DMS153 (cell line): ENCODE measurements at places on chromosomes 5 and 9.

- DNase-seq = no peak
Measured at GRCh38 chr9:4097515-4097914, 202.4 kb downstream of the GLIS3 start.

DNA sequence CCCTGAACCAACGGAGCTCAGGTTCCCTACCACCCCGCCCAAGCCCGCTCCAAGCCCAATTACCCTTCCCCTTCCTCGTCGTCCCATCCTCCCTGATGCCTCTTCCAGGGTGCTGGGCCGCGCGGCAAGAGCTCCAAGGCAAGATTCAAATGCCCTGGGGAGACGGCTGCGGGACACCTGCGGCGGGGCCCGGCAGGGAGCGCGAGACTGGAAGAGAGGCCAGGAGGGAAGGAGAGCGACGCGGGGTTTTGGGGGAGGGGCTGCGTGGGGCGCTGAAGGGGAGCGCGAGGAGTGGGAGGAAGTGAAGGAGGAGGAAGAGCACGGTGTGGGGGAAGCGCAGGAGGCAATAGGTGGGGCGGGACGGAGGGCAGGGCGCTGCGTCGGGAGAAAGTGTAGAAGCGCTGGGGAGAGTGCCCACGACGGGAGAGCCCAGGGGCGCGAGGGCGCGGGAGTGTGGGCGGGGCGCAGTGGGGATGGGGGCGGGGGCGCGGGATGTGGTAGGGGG lies 975 bp upstream of the NXNL2 start:
- DNase-seq = no peak

DNA sequence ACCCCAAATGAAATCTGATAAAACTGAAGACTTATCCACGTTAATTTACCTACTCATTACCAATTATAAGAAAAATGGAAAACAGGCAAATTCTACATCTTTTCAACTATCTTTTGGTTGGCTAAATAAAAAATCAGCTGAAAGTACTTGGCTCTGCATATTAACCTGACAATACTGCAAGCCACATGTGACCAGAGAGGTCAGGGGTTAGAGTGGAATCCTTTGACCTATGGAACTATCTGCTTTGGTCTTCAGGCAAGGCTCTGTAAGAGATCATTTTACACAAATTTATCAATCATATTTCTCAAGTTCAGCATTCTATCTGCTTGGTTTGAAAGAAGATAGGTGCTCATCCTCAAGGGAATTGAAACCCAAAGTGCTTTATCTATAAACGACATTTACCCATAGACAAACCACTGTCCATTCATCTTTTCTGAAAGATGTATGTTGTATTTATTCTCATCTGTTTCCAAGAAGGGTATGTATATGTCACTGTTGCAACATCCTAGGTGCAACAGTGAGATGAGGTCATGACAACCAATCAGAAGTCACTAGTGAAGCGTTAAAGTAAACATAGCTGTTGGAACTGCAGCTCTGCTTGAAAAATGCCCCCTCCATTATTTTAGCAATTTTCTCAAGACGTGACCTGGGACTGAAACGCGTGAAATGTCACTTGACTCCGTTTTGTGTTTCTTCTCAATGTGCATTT lies 144.9 kb upstream of the POU5F2 start:
- no peak for DNase-seq

GRCh38 chr9:14213504-14213903 lies 100.4 kb downstream of the NFIB start:
- DNase-seq = no peak

DNA sequence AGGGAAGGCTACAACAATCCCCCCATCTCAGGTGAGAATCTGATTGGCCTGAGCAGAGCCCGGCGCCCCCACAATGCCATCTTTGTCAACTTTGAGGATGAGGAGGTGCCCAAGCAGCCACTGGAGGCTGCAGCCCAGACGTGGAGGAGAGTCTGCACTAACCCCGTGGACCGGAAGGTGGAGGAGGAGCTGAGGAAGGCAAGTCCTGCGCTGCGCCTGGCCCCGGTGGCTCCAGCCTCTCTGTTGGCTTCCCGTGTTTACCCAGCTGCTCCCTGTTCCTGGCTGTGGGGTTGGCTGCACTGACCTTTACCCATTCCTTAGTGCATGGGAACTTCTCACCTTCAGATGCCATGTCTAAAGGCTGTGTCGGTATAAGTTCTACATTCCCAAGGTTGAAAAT lies 11.0 kb upstream of the CEL start:
- DNase-seq = peak; percentile 13

DNA sequence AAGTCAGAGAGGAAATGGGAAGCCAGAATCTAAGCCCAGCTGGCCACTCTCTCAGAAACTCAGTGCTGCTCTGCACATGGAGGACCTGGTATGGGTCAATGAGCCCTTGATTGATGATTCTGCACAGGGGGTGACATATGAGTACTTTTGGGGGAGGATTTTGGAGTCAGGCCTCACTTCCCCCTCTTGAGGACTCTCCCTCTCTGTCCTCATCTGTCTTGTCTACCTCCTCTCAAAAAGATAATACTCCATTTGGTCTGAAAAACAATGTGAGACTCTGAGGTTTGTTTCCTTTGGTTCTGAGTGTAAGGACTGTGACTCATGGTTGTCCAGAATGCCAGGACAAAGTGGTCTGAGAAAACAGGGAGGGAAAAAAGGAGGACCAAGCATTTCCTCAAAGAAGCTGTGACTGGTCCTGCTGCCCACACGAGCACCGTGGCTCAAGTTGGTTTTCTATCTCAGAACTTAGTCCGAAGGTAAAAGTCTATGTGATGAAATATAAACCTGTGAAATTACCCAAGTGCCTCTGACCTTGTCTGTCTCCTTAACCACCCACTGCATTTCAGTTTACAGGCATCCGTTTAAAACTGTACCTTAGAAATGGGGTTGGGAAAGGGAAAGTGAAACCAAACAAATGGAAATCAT lies 11.1 kb downstream of the TTC39B start:
- no peak for DNase-seq

DNA sequence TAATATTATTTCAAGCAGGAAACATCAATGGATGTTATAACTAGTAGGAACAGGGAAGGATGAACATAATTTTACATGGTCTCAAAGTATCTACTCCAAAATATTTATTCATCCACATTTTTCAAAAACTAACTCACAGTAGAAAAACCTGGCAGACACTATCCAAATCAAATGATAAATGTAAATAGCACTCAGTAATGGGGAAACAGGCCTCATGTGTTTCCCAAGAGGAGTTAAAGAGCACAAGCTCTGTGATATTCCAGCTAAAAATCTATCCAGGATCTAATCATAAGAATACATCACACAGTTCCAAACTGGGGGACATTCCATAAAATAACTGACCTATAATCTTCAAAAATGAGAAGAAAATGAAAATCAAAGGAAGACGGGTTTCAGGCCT lies 443.1 kb downstream of the ZNF608 start:
- no peak for DNase-seq

DNA sequence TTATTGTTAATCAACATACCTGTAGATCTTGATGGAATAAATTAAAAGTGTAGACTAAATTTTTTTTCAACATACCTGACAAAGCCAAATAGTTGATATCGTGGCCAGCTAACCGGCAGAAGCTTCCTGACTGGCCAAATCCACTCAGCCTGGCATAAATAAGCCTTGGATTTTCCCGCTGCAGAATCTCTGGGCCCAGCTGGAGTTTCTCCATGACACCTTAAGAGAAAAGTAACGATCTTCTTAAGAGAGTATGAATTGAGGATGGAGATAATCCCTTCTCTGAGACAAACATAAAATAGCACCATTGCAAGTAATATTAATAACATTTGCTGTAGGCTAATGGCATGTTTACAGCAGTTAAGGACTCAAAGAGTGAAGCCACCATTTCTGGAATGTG lies 2.2 kb downstream of the AMACR start:
- DNase-seq = no peak

DNA sequence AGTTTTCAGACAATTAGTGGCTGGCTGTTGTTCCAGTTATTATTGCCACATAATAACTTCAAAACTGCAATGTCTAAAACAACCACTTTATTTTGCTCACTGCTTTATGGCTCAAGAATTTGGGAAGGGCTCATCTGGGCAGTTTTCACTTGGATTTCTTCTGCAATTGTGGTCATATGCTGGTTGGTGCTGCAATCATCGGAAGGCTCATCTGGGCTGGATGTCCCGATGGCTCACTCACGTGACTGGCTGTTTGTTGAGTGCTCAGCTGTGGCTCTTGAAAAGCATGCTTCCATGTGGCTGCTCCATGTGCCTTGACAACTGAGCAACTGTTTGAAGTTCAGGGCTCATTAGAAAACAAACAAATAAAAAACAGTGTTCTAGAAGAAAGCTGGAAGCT lies 1032.5 kb downstream of the DTWD2 start:
- no peak for DNase-seq

GRCh38 chr5:143749581-143750205 lies 62.3 kb upstream of the HMHB1 start:
- no peak for DNase-seq
